ENCODE measurements at places on chromosomes 3 and 15. TPM values are rescaled to one million over a fixed set of nuclear protein-coding genes. Genes with fewer than 3 reads are reported as not detected.

GRCh38 chr3:43676441-43676840, 14.3 kb upstream of the ABHD5 start:
- H3K4me3 ChIP-seq: no peak overlapping the region
- no peaks in the 10 kb centered on the region for H3K27me3 ChIP-seq
- H3K4me1 ChIP-seq: no peaks in the 10 kb centered on the region
- no peaks in the 10 kb centered on the region for H3K36me3 ChIP-seq
- no peak for DNase-seq
- H3K27ac ChIP-seq: no peak overlapping the region

DNA sequence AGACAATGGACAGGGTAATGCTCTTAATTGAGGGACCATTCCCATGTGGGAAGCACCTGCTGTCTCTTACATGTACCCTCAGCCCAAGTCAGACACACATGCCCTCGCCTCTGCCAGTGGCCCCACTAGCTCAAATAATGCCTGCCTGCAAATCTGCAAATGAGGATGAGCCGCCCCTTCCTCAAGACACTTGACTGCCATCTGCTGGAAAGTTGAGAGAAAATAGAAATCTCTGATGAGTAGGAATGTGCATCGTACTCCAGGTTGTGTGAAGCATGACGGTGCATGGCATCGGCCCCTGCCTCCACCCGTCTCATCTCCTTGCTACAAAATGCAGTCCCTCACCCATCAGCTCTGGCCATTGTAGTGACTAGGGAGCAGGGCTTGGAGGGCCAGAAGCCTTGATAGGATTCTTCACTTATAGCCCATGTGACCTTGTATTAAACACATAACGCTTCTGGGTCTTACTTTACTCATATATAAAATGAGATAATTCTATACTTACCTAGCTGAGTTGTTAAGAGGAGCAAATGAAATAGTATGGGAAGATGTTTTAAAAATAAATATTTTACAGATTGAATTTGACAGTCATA, 6.3 kb upstream of the SCN5A start:
- H3K4me3 ChIP-seq: no peak overlapping the region
- peaks cover 37% of the 10 kb centered on the region for H3K27me3 ChIP-seq
- DNase-seq: peak; percentile 62

DNA sequence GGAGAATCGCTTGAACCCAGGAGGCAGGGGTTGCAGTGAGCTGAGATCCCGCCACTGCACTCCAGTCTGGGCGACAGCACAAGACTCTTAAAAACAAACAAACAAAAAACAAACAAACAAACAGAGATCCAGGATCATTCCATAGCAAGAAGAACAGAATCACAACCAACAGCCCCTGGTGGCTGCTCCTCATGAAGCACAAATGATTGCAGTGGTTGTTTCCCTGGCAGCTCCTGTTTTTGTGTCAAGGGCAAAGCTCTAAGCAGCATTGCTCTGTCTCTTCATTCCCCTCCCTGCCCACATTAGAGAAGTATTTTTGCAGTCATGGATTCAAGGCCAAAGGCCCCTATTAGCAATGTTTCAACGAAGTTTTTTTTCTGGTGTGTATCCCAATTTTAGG, 25.8 kb upstream of the BLM start:
- DNase-seq: no peak
- no peak overlapping the region for H3K4me3 ChIP-seq
- H3K36me3 ChIP-seq: no peaks in the 10 kb centered on the region
- no peaks in the 10 kb centered on the region for H3K4me1 ChIP-seq
- no peaks in the 10 kb centered on the region for H3K27me3 ChIP-seq

- peak; percentile 54 for DNase-seq
- no peak overlapping the region for H3K4me3 ChIP-seq
- H3K27me3 ChIP-seq: no peaks in the 10 kb centered on the region
- H3K36me3 ChIP-seq: no peaks in the 10 kb centered on the region
Measured at GRCh38 chr3:126850370-126851085, 132.4 kb upstream of the PLXNA1 start.

- no peaks in the 10 kb centered on the region for H3K27me3 ChIP-seq
- peaks cover 4% of the 10 kb centered on the region for H3K36me3 ChIP-seq
- H3K4me3 ChIP-seq: no peak overlapping the region
- no peaks in the 10 kb centered on the region for H3K4me1 ChIP-seq
Measured at GRCh38 chr3:37375184-37376127, 201.1 kb upstream of the LRRFIP2 start.

DNA sequence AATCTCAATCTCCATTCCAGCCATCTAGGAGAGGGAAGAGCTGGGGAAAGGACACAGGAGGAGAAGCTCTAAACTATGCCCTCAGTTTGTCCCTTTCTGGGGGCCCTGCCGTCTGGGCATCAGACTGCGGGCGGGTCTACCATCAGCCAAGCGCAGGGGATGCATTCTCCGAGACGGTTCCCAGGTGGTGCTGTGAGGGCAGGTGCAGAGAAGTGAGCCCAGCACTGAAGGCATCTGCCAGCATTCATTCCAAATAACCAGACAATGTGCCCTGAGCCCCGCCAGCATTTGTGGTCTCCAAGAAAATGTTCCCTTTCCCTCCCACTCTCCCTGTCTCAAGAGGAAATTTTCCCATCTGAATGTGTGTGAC, 265.7 kb downstream of the XXYLT1 start:
- H3K36me3 ChIP-seq: no peaks in the 10 kb centered on the region
- no peak overlapping the region for H3K4me3 ChIP-seq
- no peak overlapping the region for H3K27ac ChIP-seq

- H3K27ac ChIP-seq: no peak overlapping the region
- no peaks in the 10 kb centered on the region for H3K27me3 ChIP-seq
- no peaks in the 10 kb centered on the region for H3K4me1 ChIP-seq
- H3K4me3 ChIP-seq: no peak overlapping the region
Measured at GRCh38 chr15:61545763-61546162, 316.7 kb upstream of the RORA start.

DNA sequence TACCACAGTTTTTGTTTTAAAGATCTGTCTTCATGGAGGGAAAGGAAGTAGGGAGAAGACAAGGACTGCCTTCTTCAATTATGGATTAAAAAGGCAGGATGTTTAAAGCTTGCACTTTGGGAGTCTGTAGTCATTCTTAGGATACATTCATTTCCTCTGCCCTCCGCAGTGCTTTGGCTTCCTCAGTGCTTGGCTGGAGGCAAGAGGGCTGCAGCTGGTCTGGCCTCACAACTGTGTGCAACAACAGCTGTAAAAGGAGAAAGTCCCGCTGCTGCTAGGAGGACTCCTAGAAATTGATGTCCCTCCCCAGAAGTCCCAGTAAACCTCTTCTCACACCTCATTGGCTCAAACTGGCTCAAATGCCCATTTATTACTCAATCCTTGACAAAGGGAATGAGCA, 54.4 kb upstream of the PPP2R3A start:
- H3K27me3 ChIP-seq: no peaks in the 10 kb centered on the region
- H3K4me3 ChIP-seq: no peak overlapping the region
- H3K4me1 ChIP-seq: no peaks in the 10 kb centered on the region

GRCh38 chr3:4983739-4984510, 4.7 kb downstream of the BHLHE40 start:
- H3K4me3 ChIP-seq: no peak overlapping the region
- H3K27me3 ChIP-seq: no peaks in the 10 kb centered on the region
- peaks cover 19% of the 10 kb centered on the region for H3K4me1 ChIP-seq

DNA sequence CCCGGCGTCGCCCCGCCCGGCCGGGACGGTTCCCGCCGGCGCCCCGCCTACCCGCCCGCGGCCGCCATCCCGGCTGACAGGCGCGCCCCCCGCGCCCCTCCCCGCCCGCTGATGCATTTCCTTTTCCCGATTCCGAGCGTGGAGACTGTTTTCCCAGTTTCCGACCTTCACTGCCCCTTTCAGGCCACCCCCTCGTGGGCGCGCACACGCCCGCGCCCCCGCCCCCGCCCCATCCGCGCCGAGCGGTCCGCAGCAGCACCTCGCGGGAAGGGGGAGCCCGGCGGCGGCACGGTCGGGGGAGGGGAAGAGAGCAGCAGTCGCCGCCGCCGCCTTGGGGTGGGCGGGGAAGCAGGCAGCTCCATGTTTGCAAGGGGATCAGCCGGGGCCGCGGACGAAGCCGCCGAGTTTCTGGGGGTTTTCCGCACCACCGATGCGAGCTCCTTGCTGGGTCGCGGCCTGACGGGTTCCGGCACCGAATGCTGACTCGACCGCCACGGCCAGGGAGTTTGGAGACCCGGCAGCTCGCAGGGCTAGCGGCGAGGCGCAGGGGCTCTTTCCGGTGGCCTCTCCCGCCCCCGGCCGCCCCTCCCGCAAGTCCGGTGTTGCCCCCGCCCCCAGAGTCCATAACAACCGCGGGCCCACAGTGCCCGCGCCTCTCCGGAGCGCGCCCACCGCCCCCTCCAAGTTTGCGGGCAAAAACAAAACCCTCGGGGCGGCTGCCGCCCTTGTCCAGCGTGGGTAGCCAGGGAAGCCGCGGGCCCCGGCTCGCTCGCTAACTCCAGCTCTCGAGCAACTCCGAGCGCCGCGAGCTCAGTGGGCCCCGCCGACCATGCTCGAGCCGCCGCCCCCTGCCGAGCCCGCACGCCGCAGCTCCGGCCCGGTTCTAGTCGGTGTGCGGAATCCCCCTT, 3.2 kb upstream of the SIN3A start:
- peak overlapping the region; percentile 60 for H3K4me3 ChIP-seq
- peak overlapping the region; percentile 98 for H3K27ac ChIP-seq
- H3K4me1 ChIP-seq: peaks cover 15% of the 10 kb centered on the region
- H3K27me3 ChIP-seq: no peaks in the 10 kb centered on the region
- DNase-seq: peak; percentile 87

GRCh38 chr3:11136116-11136515, 18.2 kb upstream of the HRH1 start:
- H3K36me3 ChIP-seq: no peaks in the 10 kb centered on the region
- H3K4me1 ChIP-seq: peaks cover 4% of the 10 kb centered on the region
- H3K27ac ChIP-seq: no peak overlapping the region
- no peaks in the 10 kb centered on the region for H3K27me3 ChIP-seq

DNA sequence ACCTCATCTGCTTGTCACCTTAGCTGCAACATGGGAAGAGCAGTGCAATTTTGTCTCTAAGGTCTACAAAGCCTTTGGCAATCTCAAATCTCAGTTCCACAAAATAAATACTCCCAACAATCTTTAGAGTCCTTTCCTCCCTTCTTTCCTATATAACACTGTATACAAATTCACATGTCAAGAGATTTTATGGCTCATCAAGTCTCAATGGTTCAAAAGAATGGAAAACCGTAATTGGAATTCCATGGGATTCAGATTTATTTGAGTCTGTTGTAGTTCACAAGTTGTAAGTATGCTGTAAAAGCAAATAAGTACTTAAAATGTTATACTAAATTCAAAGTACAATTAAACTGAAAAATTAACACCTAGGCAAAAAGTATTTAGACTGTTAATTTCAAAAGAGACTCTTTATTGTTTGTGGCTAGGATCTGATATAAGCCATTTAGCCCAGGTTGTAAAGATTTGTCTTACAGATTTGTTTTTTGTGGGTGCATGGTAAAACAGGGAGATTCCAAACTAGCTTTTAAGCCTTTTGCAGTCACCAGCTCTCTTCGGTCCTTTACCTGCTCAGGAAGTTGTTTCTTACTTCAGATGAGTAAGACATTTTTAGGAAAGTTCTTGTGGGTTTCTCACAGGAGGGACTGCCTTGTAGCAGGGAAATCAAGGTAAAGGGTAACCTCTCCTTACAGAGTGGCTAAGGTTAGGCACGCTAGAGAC, 50.1 kb downstream of the CMSS1 start:
- H3K27me3 ChIP-seq: no peaks in the 10 kb centered on the region
- peaks cover 52% of the 10 kb centered on the region for H3K4me1 ChIP-seq
- peak overlapping the region; percentile 1 for H3K27ac ChIP-seq
- no peaks in the 10 kb centered on the region for H3K36me3 ChIP-seq
- H3K4me3 ChIP-seq: no peak overlapping the region

GRCh38 chr15:63385911-63386531, 4.4 kb upstream of the CA12 start:
- H3K4me1 ChIP-seq: peaks cover 16% of the 10 kb centered on the region
- H3K27ac ChIP-seq: no peak overlapping the region
- H3K4me3 ChIP-seq: no peak overlapping the region
- H3K27me3 ChIP-seq: peaks cover 3% of the 10 kb centered on the region

DNA sequence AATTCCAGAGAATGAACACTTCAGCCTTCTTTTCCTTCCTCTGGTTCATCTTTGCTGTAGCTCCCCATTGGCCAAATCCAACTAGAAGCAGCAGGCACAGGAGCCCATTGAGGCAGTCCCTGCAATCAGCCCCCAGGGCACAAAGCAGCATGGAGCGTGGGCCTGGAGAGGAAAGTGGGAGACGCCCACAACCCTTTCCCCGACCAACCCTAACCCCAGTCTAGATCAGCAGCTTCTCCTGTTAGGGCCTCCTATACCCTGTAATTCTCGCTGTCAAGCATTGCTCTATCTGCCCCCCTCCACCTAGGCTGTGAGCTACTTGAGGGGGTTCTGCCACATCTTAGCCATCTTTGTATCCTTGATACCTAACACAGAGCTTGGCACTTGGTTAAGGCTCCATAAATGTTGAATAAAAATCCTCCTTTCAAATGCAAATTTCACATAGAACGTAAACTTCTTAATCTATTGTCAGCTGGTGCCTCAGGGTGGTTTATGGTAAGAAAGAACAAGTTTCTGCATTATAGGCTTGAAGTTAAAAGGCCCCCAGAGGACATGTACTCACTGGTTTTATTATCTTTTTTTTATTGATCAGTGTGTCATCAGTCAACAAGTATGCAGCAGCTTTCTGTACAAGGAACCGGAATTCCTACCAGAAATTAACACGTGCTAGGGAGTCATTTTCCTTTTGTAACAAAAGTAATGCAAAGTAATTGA, 97.9 kb upstream of the PFN2 start:
- peaks cover 4% of the 10 kb centered on the region for H3K4me1 ChIP-seq
- H3K27me3 ChIP-seq: no peaks in the 10 kb centered on the region
- H3K36me3 ChIP-seq: no peaks in the 10 kb centered on the region

DNA sequence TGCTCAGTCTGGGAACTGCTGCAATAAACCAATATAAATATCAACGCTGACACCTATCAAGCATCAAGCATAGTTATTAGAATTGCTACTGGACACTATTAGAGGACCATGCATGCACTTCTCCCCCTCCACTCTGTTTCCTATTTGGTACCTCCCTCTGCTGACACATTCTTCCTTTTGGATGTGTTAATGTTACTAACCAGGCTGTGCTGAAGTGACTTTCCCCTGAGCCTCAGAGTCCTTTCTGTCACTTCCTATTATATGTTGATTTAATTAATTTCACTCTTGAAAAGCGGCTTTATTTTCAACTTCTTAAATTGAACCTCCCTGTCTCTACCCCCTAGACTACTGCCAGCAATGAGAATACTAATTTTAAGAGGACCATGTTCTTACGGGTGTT, 379.1 kb downstream of the MCTP2 start:
- no peaks in the 10 kb centered on the region for H3K27me3 ChIP-seq
- H3K27ac ChIP-seq: no peak overlapping the region
- H3K36me3 ChIP-seq: no peaks in the 10 kb centered on the region
- H3K4me3 ChIP-seq: no peak overlapping the region
- no peaks in the 10 kb centered on the region for H3K4me1 ChIP-seq

DNA sequence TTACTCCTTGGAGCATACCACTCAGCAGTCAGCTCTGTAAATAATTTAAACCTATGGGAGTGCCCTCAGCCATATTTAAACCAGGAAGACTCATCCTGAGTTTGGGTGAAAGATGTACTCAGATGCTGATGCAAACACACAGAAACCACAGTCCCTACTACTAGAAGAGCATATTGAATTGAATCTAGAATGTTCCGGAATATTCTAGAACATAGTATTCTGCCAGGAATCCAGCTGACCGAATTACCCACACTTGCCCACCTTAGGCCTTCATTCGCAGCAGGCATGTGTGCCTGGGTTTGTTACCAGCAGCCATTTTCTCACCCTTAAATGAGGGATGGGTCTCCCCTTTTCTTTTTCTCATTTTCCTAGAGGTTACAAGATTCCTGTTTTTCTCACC, 202.4 kb upstream of the ICE2 start:
- H3K27me3 ChIP-seq: no peaks in the 10 kb centered on the region
- H3K27ac ChIP-seq: no peak overlapping the region
- no peak for DNase-seq

Gene FBXW12
- not detected for polyA plus RNA-seq

Gene ACP3
- polyA plus RNA-seq: 5.2 TPM

Gene PPIP5K1
- 6.5 TPM for polyA plus RNA-seq

Gene C2CD4A
- polyA plus RNA-seq: 0.60 TPM
